ENCODE measurements at places on chromosomes 2 and 18.
A peak's percentile ranks its signal among the peaks of the same experiment; 100 is the strongest.

- no peak for DNase-seq
These were observed 8.0 kb upstream of the PDIA6 start for GRCh38 chr2:10820562-10820961.

DNA sequence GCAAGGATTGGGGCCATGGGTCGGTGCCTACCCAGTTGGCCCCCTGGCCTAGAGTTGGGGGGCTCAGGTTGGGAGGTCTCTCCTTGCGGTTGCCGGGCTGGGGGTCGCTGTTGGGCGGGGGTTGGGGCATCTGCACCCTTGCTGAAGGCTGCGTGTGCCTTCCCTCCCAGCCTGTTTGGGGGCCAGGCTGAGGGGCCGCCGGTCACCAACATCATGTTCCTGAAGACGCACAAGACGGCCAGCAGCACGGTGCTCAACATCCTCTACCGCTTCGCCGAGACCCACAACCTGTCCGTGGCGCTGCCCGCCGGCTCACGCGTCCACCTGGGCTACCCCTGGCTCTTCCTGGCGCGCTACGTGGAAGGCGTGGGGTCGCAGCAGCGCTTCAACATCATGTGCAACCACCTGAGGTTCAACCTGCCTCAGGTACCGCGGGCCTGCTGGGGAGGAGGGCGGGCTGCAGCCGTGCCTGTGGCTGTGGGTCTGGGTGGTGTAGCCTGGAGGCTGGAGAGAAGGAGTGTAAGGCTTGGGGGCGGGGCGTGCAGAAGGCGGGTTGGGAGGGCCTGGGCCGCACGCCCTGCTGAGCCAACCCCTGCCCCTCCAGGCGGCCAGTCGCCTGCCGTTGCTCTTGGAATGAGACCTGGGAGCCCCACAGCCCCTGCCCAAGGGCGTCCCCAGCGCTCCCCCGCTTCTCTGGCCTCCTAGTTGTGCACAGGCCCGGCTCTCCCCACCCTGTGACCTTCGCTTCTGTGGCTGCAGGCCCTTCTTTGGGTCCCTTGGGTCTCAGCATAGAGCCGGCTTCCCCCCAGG lies 7.2 kb upstream of the NEU4 start:
- peak; percentile 26 for DNase-seq

GRCh38 chr2:63743170-63743981 lies 98.3 kb upstream of the UGP2 start:
- no peak for DNase-seq

DNA sequence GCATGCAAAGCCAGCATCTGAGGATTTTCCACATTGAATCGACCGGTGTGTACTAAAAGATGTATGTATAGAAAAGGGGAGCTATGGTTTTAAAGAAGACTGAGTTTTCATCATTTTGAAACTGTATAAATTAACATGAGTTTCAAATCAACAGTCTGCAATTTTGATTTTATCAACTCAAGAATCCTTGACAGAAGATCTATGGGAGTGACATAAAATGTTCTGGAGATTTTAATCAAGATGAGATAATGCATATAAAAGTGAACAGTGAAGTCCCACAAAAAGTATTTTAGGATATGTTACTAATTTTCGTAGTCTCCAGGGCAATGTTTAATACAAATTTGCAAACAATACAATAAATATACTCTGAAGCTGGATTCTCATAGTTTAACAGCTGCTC lies 24.0 kb upstream of the CERS6 start:
- no peak for DNase-seq

DNA sequence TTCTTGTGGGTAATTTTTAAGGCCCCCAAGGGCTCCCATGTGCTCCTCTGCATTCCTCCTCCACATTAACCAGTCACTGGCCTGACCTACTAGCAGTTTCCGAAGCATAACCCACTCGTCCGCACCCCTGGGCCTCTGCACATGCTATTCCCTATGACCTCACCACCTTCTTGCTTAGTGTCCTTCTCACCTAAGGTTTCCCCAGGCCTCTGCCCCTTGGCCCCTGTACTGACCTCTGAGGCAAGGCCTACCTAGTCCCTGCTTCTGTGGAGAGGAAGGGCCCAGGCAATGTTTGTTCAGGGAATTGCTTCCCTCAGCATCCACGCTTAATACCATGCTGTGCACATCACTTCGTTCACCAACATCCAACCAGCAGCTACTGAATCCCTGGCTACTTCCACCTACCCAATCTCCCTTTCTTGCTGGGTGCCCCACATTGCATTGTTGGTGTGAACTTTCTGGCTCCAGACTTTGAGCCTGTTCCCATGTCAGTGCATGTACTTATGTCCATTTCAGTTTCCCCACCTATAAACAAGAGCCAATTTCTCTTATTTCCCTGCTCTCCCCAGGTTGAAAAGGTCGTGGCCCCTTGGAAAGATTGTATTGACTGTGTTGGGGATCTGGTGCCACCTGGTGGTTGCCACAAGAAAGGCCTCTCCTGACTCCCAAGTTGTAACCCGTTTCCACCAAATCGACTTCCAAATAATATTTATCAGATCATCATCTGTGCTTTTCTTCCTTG lies 19.2 kb upstream of the TMEM177 start:
- DNase-seq = peak; percentile 39

All from GM13976 (cell line).